Left cardiac atrium (tissue), 4 donors: ENCODE measurements at places on chromosomes 11 and 22. TPM values are rescaled to one million over a fixed set of nuclear protein-coding genes. Genes with fewer than 3 reads are reported as not detected.

PRR33 gene
- total RNA-seq = 0.50 TPM

PAFAH1B2 gene
- total RNA-seq = 46.2 TPM

TMEM191B gene
- not detected for total RNA-seq

CHST1 gene
- total RNA-seq = 3.5 TPM

ATXN10 gene
- 143 TPM for total RNA-seq

- DNase-seq = no peak
Measured at GRCh38 chr11:68441466-68442230, 18.9 kb upstream of the PPP6R3 start.

DNA sequence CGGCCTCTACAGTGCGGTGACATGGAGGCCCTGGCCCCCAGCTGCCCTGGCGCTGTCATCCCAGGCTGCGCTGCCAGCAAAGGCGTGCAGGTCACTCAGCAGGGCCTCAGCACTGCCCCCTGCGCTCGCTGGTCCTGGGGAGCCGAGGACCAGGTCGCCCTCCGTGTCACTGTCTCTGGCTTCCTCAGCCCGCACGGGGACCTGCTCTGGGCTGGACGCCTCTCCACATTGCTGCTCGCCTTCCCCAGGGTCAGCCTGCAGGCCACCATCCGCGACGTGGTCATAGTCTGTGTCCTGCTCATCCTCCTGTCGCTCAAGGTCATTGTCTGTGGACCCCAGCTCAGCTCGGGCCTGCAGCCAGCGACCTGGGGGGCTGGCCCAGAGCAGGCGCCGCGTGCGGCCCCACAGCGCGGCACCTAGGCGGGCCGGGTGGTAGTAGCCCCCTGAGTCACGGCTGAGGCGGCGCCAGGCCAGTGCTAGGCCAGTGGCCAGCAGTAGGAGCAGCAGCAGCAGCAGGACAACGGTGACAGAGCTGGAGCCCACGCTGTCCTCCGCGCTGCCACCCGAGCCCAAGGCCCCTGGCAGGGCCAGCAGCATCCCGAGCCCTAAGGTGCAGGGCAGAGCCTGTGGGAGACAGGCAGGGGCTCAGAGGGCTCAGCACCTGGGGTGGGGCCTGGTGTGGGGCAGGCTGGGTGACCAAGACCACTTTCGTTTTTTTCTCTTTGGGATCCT lies 1.6 kb downstream of the PTPRCAP start:
- DNase-seq = peak; percentile 18

DNA sequence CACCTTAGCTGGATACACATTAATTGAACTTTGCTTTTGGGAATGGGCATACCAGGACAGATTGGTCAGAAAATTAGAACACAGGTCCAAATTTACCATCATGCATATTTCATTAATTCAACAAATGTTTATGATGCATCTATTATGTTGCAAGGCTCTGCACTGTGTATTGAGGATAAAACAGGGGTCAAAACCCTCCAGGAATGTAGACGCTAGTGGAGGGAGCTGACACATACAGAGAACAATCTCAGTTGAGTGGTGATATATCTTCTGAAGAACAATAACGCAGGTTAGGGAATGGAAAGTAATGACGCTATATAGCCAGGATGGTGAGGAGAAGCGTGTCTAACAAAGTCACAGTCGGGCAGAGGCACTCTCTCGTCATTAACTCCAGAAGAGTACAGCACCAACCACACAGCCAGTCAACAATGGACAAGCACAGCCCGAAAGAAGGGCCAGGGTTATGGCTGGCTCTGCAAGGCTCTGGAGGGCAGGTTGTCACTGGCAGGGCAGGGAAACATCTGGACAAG lies 3.8 kb downstream of the FLI1 start:
- no peak for DNase-seq

- DNase-seq = no peak
Measured at GRCh38 chr11:17508306-17508705, 31.7 kb upstream of the ABCC8 start.

GRCh38 chr22:29570456-29570855 lies 10.5 kb downstream of the NIPSNAP1 start:
- DNase-seq = no peak

DNA sequence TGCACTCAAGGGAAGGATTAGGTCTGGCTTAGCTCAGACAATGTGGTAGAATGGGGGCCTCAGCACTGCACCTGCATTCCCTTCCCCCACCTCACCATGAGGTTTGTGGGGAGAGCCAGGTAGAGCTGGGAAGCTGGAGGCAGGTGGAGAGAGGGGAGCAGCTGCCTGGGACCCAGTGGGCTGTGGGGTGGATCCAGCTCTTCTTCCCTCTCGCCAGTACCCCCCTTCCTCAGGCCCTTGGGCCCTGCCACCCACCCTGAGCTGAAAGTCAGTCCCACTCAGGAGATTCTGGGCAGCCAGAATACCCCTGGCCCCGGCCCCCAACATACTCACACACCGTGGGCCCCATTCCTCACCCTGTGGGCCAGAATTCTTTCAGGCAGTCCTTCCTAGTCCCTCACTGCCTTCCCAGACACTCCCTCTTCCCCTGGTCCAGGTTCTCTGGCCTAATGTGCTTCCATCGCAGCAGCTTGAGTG lies 3.1 kb upstream of the POLD4 start:
- no peak for DNase-seq

GRCh38 chr11:22822203-22822602 lies 7.4 kb downstream of the SVIP start:
- no peak for DNase-seq

DNA sequence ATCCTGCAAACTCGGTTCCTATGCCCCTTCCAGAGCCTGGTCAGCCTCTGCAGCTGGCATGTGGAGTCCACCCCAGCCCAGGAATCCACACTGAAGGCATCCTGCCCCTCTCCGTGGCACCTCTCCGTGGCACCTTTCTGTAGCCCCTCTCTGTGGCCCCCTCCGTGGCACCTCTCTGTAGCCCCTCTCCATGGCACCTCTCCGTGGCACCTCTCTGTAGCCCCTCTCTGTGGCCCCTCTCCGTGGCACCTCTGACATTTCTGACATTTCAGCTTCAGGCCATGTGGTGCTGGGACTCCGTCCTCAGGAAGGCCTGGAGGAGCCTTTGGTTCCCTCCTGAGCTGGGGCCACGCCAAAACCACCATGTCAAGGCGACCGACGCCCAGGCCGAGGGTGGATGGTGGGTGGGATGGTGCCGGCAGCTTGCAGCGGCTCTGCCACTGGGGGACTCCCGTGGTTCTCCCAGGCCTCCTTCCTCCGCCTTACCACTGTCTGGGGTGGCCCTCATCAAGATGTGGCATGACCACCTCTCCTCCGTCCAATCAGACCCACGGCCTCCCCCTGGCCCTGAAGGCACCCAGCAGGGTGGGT lies 1518.5 kb downstream of the BRD1 start:
- no peak for DNase-seq
